ENCODE measurements at places on chromosomes 5 and 9. TPM values are rescaled to one million over a fixed set of nuclear protein-coding genes. Genes with fewer than 3 reads are reported as not detected.

Gene OGN
- total RNA-seq, result not detected

Gene PCDHA6
- total RNA-seq, result 9.3 TPM

Gene TAF1L
- not detected for total RNA-seq

Gene PFN3
- not detected for total RNA-seq

Gene ADAMTSL2
- 0.57 TPM for total RNA-seq

Gene TAF11L10
- total RNA-seq, result not detected

DNA sequence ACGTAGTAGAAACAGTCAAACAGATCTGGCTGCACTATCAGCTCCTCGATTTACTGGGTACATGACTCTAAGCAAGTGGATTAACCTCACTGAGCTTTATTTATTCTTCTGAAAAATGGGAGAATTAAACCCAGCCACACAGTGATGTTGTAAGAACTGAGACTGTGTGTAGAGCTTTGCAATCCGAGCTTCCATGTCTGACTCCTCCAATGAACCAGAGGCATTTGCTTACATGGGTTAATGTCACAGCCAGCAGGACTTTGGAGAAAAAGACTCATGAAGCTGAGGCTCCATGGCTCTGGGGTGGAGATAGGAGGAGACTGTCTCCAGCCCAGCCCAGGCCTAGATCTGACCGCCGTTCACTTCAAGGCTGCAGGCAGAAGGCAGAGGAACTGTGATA, 201.3 kb downstream of the CDK5RAP2 start:
- DNase-seq, result no peak
- H3K4me1 ChIP-seq, result no peaks in the 10 kb centered on the region
- H3K36me3 ChIP-seq, result no peaks in the 10 kb centered on the region
- H3K4me3 ChIP-seq, result no peak overlapping the region

- peaks cover 13% of the 10 kb centered on the region for H3K27me3 ChIP-seq
- no peak for DNase-seq
Measured at GRCh38 chr5:4089087-4089486, 493.5 kb downstream of the IRX1 start.

DNA sequence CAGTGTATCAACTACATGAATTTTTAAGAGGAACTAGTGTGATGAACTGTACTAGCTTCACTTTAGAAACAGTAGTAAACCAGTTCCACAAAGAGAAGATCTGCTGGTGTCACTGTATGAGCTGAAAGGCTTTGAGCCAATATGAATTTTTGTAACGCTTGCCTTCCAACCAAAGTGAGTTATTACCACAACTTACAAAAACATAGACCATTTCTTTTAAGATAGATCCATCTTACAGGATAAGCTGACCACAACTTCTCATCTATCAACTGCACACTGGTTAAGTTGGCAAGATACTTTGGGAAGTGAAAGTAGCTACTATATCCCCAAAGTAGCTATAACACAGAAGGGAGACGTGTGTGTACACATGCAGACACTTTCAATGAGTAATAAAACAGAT, 849.6 kb upstream of the DMAC1 start:
- H3K4me1 ChIP-seq, result peaks cover 23% of the 10 kb centered on the region
- no peak for DNase-seq
- no peak overlapping the region for H3K4me3 ChIP-seq
- peaks cover 6% of the 10 kb centered on the region for H3K36me3 ChIP-seq
- H3K27ac ChIP-seq, result no peak overlapping the region

DNA sequence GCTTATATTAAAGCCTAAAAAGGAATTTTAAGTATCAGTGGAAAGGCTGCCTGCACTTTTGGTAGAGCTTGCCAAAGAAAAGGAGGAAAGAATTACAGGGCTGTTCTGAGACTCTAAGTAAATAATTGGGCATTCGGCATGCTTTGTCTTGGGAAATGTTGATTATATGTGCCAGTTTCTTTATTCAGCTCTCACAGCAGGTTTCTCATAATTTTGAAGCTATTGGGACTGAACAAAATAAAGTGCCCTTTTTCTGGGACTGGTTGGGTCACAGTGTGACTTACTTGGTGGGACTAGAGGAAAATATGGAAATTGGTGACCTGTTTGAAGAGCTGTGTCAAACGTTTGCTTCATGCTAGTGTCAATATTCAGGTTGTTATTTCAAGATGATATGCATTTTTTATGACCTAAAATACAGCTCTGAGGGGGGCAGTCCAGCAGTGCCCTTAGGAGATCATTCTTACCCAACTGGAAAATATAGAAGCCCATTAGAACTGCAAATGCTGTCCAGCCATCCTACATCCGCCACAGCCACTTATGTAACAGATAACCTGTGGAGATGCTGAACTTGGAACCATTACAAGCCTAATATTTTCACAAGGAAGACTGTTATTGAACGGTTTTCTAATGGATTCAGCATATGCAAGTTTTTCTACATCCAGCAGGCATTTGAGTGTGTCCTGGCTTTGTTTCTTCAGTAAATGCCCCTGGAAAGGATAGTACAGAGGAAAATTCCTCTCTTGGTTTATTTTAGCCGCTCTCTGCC, 122.4 kb downstream of the SNCAIP start:
- no peak for DNase-seq
- H3K4me1 ChIP-seq, result peaks cover 32% of the 10 kb centered on the region
- no peak overlapping the region for H3K27ac ChIP-seq
- H3K36me3 ChIP-seq, result peaks cover 22% of the 10 kb centered on the region

GRCh38 chr9:95696701-95697100, 178.8 kb upstream of the ERCC6L2 start:
- peaks cover 5% of the 10 kb centered on the region for H3K4me1 ChIP-seq
- no peaks in the 10 kb centered on the region for H3K36me3 ChIP-seq
- no peaks in the 10 kb centered on the region for H3K27me3 ChIP-seq
- H3K4me3 ChIP-seq, result no peak overlapping the region

DNA sequence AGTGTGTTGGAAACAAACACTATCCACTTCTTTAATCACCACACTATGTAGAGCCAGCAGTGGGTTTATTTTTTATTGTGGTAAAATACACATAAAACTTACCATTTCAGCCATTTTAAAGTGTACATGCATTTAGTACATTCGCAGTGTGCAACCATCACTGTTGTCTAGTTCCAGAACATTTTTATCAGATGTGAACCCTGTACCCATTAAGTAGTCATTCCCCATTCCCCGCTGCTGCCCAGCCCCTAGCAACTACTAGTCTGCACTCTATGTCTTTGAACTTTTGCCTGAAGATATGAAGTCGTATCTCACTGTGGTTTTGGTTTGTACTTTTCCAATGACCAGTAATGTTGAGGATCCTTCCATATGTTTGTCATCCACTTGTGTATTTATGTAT, 30.2 kb upstream of the F2R start:
- no peak overlapping the region for H3K4me3 ChIP-seq
- no peak overlapping the region for H3K27ac ChIP-seq
- no peaks in the 10 kb centered on the region for H3K27me3 ChIP-seq
- no peak for DNase-seq

GRCh38 chr9:117555964-117556629, 141.2 kb upstream of the ASTN2 start:
- H3K27ac ChIP-seq, result no peak overlapping the region
- H3K36me3 ChIP-seq, result no peaks in the 10 kb centered on the region
- no peak for DNase-seq
- no peak overlapping the region for H3K4me3 ChIP-seq
- no peaks in the 10 kb centered on the region for H3K4me1 ChIP-seq

- no peak overlapping the region for H3K27ac ChIP-seq
- no peaks in the 10 kb centered on the region for H3K4me1 ChIP-seq
- H3K4me3 ChIP-seq, result no peak overlapping the region
- no peak for DNase-seq
- H3K27me3 ChIP-seq, result no peaks in the 10 kb centered on the region
Measured at GRCh38 chr9:2319421-2319820, 302.2 kb upstream of the VLDLR start.

DNA sequence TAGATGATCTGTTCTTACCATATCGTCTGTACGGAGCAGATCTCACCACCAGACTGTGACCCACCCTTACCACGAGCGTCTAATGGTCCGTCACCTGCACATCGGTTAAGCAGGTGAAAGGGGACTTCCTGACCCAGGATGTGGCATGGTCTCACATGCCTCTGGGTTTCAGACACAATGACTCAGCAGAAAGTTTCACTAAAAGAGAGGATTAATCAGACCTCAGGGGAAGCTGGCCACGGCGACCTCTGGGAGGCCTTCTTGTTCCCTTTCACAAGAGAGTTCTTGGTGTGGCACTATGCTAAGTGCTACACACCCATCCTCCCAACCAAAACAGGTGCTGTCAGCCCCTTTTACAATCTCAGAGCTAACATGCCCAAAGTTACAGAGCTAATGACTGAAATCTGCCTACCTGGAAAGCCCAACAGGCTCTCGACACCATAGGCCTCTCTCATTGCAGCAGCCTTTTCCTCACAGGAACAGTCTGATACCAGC, 41.6 kb downstream of the ADAMTS12 start:
- H3K4me3 ChIP-seq, result no peak overlapping the region
- peaks cover 18% of the 10 kb centered on the region for H3K4me1 ChIP-seq
- no peak overlapping the region for H3K27ac ChIP-seq
- H3K36me3 ChIP-seq, result no peaks in the 10 kb centered on the region

- DNase-seq, result no peak
- no peak overlapping the region for H3K27ac ChIP-seq
- H3K4me3 ChIP-seq, result no peak overlapping the region
- no peaks in the 10 kb centered on the region for H3K27me3 ChIP-seq
Measured at GRCh38 chr5:131595088-131596033, 39.7 kb downstream of the RAPGEF6 start.

DNA sequence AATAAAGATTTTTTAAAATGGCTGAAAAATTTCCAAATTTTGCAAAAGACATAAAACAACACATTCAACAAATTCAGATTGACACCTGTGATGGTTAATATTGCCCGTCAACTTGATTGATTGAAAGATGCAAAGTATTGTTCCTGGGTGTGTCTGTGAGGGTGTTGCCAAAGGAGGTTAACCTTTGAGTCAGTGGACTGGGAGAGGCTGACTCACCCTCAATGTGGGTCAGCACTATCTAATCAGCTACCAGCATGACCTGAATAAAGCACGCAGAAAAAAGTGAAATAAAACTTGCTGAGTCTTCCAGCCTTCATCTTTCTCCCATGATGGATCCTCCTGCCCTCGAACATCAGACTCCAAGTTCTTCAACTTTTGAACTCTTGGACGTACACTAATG, 868.0 kb upstream of the CTNND2 start:
- DNase-seq, result no peak
- no peaks in the 10 kb centered on the region for H3K27me3 ChIP-seq
- no peak overlapping the region for H3K4me3 ChIP-seq
- no peaks in the 10 kb centered on the region for H3K4me1 ChIP-seq

GRCh38 chr5:164475339-164475977, 970.0 kb downstream of the MAT2B start:
- no peaks in the 10 kb centered on the region for H3K4me1 ChIP-seq
- H3K27me3 ChIP-seq, result peaks cover 3% of the 10 kb centered on the region
- no peak overlapping the region for H3K4me3 ChIP-seq
- no peaks in the 10 kb centered on the region for H3K36me3 ChIP-seq
- H3K27ac ChIP-seq, result no peak overlapping the region

DNA sequence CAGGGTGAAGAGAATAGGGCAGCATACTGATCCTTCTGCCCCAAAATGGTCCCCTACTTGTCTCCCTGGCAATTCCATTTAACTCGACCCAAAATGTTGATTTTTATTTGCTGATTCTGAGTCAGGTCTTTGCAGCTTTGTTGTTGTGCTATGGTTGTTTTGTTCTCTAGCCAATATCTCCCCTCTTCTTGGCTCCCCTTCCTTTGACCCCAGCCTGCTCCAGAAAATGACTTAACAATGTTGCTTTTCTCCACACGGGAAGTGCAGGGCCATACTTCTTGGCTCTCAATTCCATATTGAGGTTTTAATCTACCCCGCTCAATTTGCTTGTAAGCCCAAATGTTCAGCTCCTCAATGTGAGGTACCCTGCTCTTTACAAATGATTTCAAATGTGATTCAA, 330.0 kb downstream of the RASEF start:
- H3K27ac ChIP-seq, result no peak overlapping the region
- H3K4me3 ChIP-seq, result no peak overlapping the region
- no peaks in the 10 kb centered on the region for H3K4me1 ChIP-seq

DNA sequence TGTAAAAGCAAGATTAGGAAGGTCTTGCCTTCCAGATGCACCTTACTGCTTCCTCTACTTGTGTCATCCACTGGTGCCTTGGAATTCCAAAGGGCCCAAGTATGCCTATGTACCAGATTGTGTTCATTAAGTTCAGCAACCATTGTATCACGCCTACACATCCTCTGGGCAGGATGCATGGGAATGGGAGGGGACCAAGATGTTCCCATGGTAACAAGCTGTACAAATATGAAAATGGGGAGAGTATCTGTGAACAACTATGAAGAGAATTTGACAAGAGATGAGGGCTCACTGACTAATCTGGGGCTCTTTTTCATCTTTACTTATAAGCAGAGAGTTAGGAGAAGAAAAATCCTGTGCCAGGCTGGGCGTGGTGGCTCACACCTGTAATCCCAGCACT, 137.8 kb upstream of the MAP1B start:
- H3K36me3 ChIP-seq, result no peaks in the 10 kb centered on the region
- no peaks in the 10 kb centered on the region for H3K4me1 ChIP-seq
- H3K27me3 ChIP-seq, result peaks cover 3% of the 10 kb centered on the region
- no peak for DNase-seq
- no peak overlapping the region for H3K27ac ChIP-seq
- no peak overlapping the region for H3K4me3 ChIP-seq

- H3K4me1 ChIP-seq, result peaks cover 31% of the 10 kb centered on the region
- no peak overlapping the region for H3K4me3 ChIP-seq
- no peak for DNase-seq
- H3K27ac ChIP-seq, result no peak overlapping the region
- peaks cover 14% of the 10 kb centered on the region for H3K27me3 ChIP-seq
- no peaks in the 10 kb centered on the region for H3K36me3 ChIP-seq
Measured at GRCh38 chr5:137206030-137206715, 293.0 kb downstream of the SPOCK1 start.

DNA sequence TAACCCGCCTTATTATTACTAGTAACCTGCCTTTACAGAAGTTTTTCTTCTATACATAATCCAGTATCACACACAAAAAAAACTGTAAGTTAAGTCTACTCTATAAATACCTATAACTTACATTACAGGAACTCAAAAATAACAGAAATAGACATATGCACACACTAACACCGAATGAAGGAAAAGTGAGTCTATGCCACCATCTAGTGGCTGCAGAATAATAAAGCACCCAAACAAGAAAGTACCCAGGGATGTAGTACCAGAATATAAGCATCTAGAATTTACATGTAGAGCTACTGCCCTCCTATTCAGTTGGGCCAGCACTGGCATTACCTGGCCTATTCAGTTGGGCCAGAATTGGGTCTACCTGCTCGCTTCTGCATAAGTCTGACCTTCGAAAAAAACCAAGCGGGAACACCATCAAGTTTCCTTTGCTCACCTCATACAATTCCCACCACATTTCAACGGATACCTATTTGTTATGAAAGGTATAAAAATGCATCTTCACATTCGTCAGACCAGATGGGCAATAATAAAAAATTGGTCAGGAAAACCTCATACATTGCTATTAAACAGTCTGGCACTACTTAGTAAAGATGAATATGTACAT, 4.0 kb upstream of the NIPSNAP3A start:
- H3K27ac ChIP-seq, result no peak overlapping the region
- H3K4me3 ChIP-seq, result no peak overlapping the region
- H3K4me1 ChIP-seq, result peaks cover 8% of the 10 kb centered on the region
- no peaks in the 10 kb centered on the region for H3K36me3 ChIP-seq
- DNase-seq, result no peak

All from type B pancreatic cell (in vitro differentiated cells).